Osteoblast (primary cell): ENCODE measurements at places on chromosomes 12 and 14. TPM values are rescaled to one million over a fixed set of nuclear protein-coding genes. Genes with fewer than 3 reads are reported as not detected.

ARG2 gene
- 11.2 and 13.3 TPM in 2 replicates for total RNA-seq

P2RX4 gene
- 22.1 and 23.5 TPM in 2 replicates for total RNA-seq

CLEC1B gene
- total RNA-seq, result not detected in 2 replicates

NFKBIA gene
- 43.6 and 51.0 TPM in 2 replicates for total RNA-seq

CNTN1 gene
- total RNA-seq, result 0.29 and 0.36 TPM in 2 replicates

DGKA gene
- total RNA-seq, result 32.6 and 36.5 TPM in 2 replicates

TSPAN19 gene
- not detected in 2 replicates for total RNA-seq

CPNE8 gene
- 20.6 and 23.9 TPM in 2 replicates for total RNA-seq

OR11G2 gene
- not detected in 2 replicates for total RNA-seq

SLC35F4 gene
- not detected in 2 replicates for total RNA-seq

KRT77 gene
- not detected in 2 replicates for total RNA-seq

TMED10 gene
- total RNA-seq, result 306 and 314 TPM in 2 replicates

- DNase-seq, result no peak
Measured at GRCh38 chr14:94970941-94971730, 186.2 kb downstream of the DICER1 start.

DNA sequence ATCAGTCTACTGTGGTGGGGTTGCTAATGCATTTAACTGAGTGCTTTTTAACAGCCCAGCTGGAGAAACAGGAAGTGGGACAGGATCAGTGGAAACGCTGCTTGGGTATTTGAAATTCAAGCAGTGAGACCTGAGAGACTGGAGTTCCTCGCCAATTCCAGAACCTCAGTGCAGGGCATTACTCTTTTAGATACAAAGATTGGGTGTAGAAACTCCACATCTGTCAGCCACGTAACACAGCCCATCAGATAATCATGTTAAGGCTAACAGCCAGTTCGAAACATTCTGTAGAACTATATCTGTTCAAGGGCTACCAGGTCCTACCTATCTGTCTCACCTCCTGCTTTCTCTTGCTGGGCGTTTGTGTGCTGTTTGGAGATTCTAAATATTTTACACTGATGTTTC, 45.5 kb downstream of the RAD52 start:
- no peak for DNase-seq

DNA sequence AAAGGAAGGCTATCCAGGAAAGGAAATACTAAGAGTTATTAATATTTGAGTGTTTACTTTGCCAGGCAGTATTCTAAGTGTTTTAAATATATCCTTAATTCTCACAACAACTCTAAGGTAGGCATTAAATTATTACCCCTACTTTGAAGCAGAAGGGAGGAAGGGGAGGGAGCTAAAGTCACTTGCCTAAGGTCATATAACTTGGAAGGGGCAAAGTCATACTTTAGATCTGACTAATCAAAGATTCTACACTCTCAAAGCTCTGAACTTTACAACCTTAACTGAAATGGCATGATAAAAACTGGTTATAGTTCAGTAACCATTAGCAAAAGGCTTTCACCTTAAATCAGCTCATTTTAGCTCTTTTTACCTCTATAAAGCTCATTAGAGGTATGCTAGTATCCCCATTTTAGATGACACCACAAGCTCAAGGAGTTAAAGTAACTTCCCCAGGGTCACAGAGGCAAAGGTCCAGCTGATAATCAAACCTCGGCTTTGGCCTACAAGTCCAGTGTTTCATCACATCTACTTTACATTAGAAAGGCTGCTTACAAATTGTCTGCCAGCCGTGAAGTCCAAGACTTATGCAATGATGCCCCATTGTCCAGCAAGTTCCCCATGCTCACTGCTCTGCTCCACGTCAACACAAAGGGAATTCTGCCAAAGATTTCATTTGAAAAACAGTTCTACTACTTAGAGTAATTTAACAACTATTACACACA, 223.9 kb downstream of the MED13L start:
- DNase-seq, result peak; percentile 64

- DNase-seq, result no peak
Measured at GRCh38 chr12:94982456-94982855, 21.0 kb downstream of the NDUFA12 start.

DNA sequence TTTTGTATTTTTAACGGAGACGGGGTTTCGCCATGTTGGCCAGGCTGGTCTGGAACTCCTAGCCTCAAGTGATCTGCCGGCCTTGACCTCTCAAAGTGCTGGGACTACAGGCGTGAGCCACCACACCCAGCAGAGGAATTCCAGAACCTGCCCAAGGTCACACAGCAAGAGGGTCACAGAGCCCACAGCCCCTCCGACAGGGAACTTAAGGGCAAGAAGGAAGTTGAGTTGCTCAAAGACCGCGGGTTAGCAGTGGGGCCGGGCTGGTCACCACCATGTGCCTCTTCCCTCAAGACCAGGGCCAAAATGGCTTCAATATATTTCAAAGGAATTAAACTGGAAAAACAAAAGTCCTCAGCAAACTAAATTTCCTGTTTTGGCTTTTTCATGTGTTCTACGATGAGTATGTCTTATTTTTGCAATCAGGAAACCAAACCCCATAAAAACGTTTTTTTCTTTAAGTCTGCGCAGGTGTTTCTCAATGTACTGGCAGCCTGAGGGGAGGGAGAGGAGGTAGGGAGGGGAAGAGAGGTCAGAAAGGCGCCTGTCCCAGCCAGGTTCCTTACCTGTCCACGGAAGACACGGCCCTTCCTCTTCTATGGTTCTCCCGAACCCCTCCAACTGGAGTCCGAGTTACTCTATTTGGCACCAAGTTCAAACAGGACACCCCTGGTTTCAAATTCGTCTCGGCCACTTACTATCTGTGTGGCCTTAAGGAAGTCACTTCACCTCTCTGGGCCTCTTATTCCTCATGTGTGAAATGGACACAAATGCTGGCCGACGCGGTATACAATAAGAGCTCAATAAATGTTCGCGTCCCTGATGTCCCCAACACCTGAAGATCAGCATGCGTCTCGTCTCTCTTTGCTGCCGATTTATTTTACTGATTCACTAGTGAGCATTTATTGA, 778 bp downstream of the SLC8B1 start:
- DNase-seq, result no peak

- no peak for DNase-seq
Measured at GRCh38 chr14:35231207-35231760, 60.9 kb upstream of the PSMA6 start.

DNA sequence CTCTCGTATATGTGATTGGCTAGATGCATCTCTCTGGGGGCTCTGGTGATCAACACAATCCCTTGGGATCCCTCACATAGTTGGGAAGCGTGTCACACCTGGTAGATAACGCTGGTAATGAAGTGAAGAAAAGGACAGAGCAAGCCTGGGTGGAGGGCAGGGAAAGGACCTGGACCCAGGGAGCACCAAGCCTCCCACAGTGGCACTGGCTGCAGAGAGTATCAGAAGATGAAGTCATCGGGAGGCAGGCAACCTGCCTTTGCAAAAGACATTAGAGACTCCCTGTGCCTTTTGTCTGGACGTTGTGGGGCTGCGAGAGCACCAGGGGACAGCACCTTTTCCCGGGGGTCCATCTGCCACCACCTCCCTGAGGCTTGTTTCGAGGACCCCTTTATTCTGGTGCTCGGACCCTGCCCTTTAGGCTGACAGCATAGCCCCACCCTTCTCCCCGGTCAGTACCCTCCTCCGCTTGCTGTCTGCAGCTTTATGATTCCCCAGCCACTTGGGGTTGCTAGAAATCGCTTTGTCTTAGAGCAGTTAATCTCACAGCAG, 116.4 kb downstream of the EML1 start:
- DNase-seq, result peak; percentile 69
